ENCODE measurements at places on chromosomes 12 and 14.

- DNase-seq, result no peak
Observed at GRCh38 chr12:49054096-49054495, 6.5 kb downstream of the KMT2D start.

DNA sequence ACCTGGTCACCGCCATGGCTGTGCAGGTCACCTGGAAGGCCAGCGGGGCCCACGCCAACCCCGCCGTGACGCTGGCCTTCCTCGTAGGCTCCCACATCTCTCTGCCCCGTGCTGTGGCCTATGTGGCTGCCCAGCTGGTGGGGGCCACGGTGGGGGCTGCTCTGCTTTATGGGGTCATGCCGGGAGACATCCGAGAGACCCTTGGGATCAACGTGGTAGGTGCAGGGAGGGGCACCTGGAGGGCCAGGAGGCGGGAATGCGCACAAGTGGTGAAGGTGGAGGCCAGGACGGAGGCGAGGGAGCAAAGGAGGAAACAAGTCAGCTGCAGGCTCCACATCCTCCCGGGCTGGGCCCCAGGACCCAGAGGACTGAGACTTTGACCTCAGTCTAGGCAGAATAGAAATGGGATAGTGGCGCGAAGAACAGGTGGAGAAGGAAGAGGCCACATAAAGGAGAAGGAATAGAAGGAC, 649 bp downstream of the AQP6 start:
- no peak for DNase-seq

DNA sequence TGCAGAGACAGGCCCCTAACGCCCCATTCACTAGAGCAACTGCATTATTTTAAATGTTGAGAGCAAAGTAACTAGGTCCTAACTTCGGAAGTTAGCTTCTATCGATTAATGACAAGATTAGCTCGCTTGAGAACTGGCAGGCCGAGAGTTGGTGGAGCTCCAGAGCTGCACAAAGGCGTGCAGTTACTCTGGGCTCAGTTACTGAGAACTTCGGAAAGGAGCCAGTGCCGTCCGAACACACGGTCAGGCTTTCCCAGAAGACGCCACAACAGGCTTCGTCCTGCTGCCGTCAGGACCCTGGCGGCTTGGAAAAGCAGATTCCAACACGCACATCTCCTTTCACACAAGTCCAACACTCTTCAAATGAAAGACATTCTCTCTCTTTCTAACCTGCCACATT, 45.4 kb upstream of the TESC start:
- no peak for DNase-seq

GRCh38 chr12:131055596-131056233, 102.0 kb downstream of the ADGRD1 start:
- no peak for DNase-seq

GRCh38 chr12:104486943-104487819, 30.4 kb downstream of the CHST11 start:
- no peak for DNase-seq

GRCh38 chr14:92677087-92677668, 71.2 kb downstream of the LGMN start:
- peak; percentile 85 for DNase-seq

DNA sequence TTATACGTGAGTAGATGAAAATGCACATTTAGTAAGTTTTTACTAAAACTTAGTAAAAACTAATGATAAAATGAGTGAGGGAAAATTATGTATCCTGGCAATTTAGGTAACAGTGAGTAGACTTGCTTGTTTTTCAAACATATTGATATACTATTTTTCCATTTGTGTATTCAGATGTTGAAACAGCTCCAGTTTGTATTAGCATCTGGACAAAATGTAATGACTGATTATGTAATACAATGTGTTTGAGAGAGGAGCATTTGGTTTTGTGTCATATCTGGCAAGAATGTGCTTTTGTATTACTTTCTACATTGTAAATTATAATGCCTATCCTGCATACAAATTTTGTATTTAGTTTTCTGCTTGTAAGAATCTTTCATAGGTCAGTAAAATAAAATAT, 5.6 kb downstream of the CNOT2 start:
- no peak for DNase-seq

- DNase-seq, result no peak
Observed at GRCh38 chr12:22682663-22683062, 57.7 kb downstream of the ETNK1 start.

GRCh38 chr12:66241061-66242043, 52.3 kb downstream of the IRAK3 start:
- no peak for DNase-seq

- no peak for DNase-seq
Observed at GRCh38 chr12:54684636-54685630, 36.8 kb upstream of the DCD start.

DNA sequence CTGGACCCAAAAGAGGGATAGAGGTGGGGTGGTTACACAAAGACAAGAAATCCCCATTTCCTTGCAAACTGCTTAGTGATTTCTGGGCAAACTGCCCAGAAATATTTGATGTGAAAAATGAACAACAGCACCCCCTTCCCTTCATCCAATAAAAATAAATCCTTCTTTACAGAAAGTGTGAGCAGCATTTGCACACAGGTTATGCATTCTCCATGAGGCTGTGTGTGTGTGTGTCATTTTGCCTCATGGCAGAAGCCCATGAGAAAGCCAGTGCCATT, 17.2 kb upstream of the NRXN3 start:
- DNase-seq, result no peak

DNA sequence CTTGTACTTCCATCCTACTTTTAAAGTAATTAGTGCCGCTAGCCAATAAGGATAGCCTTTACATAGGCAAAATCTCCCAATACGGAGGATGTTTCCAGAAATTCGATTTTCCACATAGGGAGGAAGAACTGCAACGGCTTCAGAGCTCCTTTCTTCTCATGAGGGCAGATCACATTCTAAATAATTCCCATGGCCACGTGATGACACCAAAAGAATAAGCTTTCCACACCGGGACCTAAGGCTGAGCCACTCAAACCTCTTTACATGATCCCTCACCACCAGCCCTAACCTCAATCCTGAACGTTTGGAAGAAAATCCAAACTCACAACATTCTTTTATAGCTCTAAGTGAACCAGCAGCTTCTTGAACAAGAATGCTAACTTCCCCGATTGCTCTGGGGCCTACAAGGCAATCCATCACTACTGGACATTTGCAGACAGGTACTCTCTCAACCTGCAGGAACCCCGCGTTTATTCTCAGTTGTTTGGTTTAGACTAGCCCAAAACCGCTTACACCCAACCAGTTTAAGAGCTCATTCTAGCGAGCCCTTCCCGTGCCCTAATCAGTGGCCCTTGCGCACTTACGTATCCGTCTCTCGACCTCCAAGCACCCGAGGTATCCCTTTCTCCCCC, 884 bp downstream of the CAPRIN2 start:
- DNase-seq, result no peak

- DNase-seq, result no peak
Observed at GRCh38 chr14:101175731-101176534, 272.4 kb upstream of the RTL1 start.

GRCh38 chr12:92007787-92008186, 137.9 kb downstream of the BTG1 start:
- no peak for DNase-seq

DNA sequence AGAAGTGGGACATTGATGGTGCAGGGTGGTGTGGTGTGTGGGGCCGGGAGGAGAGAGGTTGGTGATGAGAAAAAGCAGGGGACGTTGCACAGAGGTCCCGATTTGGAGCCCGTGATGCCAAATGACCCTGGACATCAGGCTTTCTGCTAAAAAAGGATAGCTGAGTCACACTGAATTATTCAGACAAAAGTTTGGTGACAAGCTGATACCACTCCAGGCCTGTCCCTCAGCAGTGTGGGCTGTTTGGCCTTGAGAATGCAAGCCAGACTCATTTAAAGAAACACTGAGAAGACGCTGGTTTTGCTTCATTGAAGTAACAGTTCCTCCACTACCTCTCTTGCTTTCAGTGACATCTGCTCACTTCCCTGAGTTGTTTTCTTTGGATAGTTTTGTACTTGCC, 262.1 kb upstream of the PWP1 start:
- no peak for DNase-seq

DNA sequence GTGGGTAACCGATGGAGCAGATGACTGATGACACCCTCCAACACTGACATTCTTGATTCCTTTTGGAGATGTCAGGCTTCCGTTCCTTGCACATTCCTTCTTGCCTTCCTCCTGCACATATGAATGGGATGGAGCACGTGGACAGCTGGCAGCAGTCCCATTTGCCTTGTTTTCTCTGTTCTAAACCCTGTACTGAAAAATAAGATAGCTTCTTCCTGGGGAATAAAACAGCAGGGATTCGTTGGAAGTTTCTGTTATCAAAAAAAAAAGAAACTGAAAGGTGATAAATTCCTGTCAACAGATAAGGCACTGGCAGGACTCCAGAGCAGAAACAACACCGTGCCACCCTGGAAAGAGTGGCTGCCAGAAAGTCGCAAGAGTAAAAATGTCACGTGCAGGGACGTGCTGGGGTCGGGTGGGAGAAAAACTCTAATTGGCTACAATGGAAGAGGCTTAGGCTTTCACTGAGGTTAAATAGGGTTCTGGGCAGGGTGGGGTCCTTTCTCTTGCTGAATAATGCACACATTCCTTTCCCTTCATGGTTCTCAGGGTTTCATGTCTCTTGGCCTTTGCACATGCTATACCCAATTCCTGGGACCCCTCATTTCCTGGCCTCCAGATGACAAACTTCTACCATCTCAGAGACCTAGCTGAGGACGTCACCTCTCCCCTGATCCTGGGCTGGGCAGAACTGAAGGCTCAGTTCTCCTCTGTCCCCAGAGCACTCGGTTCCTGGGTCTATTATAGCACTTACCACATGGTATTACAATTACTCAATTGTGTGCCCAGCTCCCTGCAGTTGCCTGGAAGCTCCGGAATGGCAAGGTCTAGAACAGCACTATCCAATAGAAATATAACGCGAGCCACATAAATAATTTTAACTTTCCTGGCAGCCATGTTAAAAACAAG, 7.0 kb upstream of the NUAK1 start:
- no peak for DNase-seq

GRCh38 chr14:31855262-31855661, 221.8 kb upstream of the ARHGAP5 start:
- DNase-seq, result no peak

DNA sequence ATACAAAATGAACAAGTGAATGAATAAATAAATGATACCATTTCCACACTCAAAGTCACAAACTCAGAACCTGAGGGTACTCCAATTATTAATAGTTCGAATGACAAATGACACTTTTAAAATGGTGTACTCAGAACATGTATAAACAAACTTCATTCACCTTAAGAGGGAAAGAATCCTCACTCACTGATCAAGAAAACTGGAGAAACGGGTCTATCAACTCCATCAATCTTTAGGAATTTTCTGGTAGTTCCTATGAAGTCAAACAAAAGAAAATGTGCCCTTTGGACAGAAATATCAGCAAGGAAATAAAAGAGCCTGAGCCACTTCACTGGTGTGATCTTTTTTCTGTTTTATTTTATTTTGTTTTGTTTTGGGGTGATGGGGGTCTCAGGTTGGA, 5.2 kb upstream of the NRDE2 start:
- no peak for DNase-seq

GRCh38 chr14:29222671-29223268, 456.2 kb downstream of the FOXG1 start:
- no peak for DNase-seq

DNA sequence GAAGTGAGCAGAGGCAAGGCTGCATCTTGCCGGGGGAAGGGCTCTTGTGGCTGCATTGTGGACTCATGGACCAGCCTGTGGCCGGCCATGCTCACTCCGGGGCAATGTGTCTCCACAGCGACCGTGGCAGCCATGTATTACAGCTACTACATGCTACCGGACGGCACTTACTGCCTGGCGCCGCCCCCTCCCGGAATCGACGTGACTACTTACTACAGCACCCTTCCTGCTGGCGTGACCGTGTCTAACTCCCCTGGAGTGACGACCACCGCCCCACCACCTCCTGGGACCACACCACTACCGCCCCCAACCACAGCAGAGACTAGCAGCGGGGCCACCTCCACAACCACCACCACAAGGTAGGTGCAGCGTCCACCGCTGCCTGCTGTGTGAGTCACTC, 42.1 kb downstream of the SFSWAP start:
- no peak for DNase-seq

- peak; percentile 73 for DNase-seq
Observed at GRCh38 chr14:104827177-104828055, 26.5 kb downstream of the ZBTB42 start.

DNA sequence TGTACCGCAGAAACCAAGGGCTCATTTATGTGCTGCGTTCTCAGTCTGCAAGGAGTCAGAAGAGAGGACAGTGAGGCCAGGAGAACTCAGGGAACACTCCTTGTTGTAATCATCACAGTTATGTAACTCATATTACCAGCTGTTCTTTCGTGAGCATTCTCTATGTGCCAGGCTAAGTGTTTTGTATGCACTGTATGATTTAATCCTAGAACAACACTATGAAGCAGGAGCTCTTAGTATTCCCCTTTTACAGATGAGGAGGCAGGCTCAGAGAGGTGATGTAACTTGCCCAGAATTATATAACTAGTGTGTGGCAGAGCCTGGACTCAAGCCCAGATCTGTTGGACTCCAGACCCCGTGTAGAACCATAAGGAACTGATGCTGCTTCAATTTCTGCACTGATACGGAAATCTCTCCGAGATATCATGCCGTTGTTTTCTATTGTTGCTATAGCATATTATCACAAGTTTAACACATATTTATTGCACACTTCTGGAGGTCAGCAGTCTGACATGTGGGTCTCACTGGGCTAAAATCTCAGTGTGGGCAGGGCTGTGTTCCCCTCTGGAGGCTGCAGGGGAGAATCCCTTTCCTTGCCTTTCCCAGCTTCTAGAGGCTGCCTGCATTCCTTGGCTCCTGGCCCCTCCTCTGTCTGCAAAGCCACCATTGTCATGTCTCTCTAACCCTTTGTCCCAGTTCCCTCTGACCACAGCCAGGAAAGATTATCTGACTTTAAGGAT, 16.3 kb upstream of the CD9 start:
- DNase-seq, result no peak

DNA sequence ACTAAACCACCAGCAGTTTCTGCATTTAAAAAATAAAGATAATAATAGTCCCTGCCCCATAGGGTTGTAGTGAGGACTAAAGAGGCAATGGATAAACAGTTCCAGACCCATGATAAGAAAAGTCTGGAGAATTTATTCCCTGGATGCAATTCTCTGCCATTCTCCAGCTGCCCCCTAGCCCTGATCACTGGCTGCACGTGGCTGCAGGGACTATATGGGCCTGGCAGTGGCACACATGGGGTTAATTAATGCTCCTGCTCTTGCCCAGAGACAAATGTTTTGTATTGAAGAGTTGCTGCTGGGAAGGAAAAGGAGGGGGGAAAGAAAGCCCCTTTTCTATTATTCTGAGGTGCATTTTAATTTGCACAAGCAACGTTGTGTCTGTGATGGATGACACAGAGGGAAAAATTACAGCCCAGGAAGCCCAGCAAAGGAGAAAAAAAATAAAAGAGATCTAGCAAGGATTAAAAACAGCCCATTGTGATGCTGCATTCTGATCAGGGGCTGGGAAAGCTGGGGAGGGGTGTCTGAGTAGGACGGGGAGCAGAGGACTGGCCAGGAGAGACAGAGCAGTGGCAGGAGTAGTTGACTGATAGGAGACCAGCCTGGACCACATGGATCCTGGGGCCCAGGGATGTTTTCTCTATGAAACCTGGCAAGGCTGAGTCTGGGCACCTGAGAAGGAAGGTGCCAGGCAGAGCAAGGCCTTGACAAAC, 149.3 kb downstream of the ESRRB start:
- no peak for DNase-seq

GRCh38 chr14:55117803-55118441, 11.1 kb upstream of the LGALS3 start:
- no peak for DNase-seq

- DNase-seq, result no peak
Observed at GRCh38 chr12:75389706-75390105, 1.2 kb upstream of the GLIPR1L2 start.

Measured in activated CD4-positive, alpha-beta T cell treated with anti-CD3 and anti-CD28 coated beads for 36 hours (primary cell).